Fibroblast of lung (primary cell): ENCODE measurements at places on chromosomes 5 and 9.
A peak's percentile ranks its signal among the peaks of the same experiment; 100 is the strongest.

GRCh38 chr5:168092209-168093185 is 198.9 kb upstream of the WWC1 start:
- no peaks in the 10 kb centered on the region for H3K36me3 ChIP-seq
- no peak overlapping the region for H3K4me3 ChIP-seq
- H3K4me1 ChIP-seq, result no peaks in the 10 kb centered on the region
- H3K27me3 ChIP-seq, result no peaks in the 10 kb centered on the region
- H3K27ac ChIP-seq, result no peak overlapping the region

- no peaks in the 10 kb centered on the region for H3K27me3 ChIP-seq
- no peak overlapping the region for H3K4me3 ChIP-seq
- H3K4me1 ChIP-seq, result no peaks in the 10 kb centered on the region
- H3K36me3 ChIP-seq, result no peaks in the 10 kb centered on the region
- DNase-seq, result no peak
- no peak overlapping the region for H3K27ac ChIP-seq
These were observed 32.4 kb upstream of the CEP120 start for GRCh38 chr5:123455640-123456039.

GRCh38 chr9:123296174-123296573 is 27.8 kb upstream of the STRBP start:
- H3K4me1 ChIP-seq, result no peaks in the 10 kb centered on the region
- H3K27ac ChIP-seq, result no peak overlapping the region

- H3K36me3 ChIP-seq, result no peaks in the 10 kb centered on the region
- no peak for DNase-seq
- H3K4me1 ChIP-seq, result no peaks in the 10 kb centered on the region
- H3K27ac ChIP-seq, result no peak overlapping the region
- H3K27me3 ChIP-seq, result peaks cover 3% of the 10 kb centered on the region
- H3K4me3 ChIP-seq, result no peak overlapping the region
These were observed 3.3 kb downstream of the RNF183 start for GRCh38 chr9:113299800-113300292.

DNA sequence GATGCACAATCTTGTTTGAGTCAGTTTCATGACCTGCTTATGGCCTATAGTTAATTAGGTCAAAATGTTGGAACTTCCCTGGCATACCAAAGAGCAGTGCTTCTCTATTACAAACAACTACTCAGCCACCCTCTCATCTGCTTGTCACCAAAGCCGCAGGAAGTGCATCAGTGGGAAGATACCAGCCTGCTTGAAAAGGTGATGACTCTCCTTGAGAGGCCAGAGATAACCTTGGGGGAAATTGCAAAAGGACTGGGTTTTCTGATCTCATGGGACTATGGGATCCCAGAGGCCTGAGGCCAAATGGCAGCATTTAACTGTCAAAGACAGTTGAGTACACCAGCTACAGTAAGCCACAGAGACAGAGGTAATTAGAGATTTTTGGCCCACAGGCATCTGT is 69.9 kb downstream of the C9orf57 start:
- no peaks in the 10 kb centered on the region for H3K36me3 ChIP-seq
- no peak overlapping the region for H3K27ac ChIP-seq
- no peaks in the 10 kb centered on the region for H3K4me1 ChIP-seq

DNA sequence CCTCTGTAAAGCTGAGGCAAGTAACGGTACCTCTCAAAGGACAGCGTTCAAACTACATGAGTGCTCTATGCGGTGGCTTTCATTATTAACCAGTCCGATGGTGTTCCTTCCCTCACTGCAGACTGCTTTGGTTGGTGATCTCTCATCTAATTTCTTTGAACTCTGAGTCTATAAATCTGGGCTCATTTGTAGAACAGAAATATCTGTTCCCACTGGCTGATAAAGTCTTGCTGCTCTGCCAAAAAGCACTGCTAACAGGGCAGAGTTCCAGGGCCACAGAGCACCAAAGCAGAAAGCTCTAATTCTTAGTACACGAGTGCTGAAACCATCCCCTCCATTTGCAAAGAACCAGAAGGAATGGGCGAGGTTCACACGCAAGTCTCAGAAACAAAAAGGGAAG is 81.9 kb downstream of the MED27 start:
- H3K27me3 ChIP-seq, result no peaks in the 10 kb centered on the region
- no peaks in the 10 kb centered on the region for H3K36me3 ChIP-seq
- H3K4me1 ChIP-seq, result peaks cover 12% of the 10 kb centered on the region
- peak; percentile 69 for DNase-seq
- H3K27ac ChIP-seq, result no peak overlapping the region
- no peak overlapping the region for H3K4me3 ChIP-seq

GRCh38 chr9:68844631-68845612 is 139.9 kb downstream of the PIP5K1B start:
- no peak overlapping the region for H3K27ac ChIP-seq
- peak; percentile 21 for DNase-seq
- no peaks in the 10 kb centered on the region for H3K36me3 ChIP-seq
- H3K4me1 ChIP-seq, result no peaks in the 10 kb centered on the region
- H3K4me3 ChIP-seq, result no peak overlapping the region

- H3K27ac ChIP-seq, result no peak overlapping the region
- peaks cover 9% of the 10 kb centered on the region for H3K36me3 ChIP-seq
- no peaks in the 10 kb centered on the region for H3K4me1 ChIP-seq
- no peak for DNase-seq
- no peak overlapping the region for H3K4me3 ChIP-seq
These were observed 21.9 kb upstream of the TERT start for GRCh38 chr5:1316588-1317340.

DNA sequence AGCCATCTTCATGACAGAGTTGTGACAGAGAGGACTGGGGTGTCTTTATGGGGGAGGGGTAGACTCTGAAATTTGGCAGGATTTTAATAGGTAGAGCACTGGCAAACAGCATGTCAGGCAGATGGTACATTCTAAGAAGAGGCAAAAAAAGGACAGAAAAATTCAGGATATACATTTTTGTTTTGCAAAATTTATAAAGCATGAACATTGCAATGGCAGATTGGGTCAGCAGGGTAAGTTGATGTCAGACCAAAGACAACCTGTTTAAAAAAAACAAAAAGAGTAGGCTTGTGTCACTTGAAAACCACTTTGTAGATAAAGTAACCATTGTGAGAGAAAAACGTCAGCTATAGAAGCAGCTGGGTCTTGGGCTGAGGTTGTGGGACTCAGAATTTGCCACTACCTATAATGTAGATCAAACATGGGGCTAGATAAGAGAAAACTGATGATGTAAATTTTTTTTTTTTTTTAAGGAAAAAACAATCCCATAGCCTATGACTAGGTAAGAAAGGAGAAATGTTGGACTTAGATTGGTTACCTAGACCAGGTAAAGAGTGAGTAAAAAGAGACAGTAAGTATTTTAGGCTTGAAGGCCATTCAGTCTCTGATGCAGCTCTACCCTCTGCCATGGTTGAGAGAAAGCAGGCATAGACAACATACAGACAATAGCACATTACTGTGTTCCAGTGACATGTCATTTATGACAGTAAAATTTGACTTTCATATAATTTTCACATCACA is 8.3 kb downstream of the CAMK4 start:
- H3K27me3 ChIP-seq, result no peaks in the 10 kb centered on the region
- H3K27ac ChIP-seq, result no peak overlapping the region
- H3K36me3 ChIP-seq, result no peaks in the 10 kb centered on the region
- peaks cover 5% of the 10 kb centered on the region for H3K4me1 ChIP-seq

- peak overlapping the region; percentile 67 for H3K27ac ChIP-seq
- H3K36me3 ChIP-seq, result no peaks in the 10 kb centered on the region
- H3K4me3 ChIP-seq, result no peak overlapping the region
- DNase-seq, result peak; percentile 100
These were observed 716.4 kb downstream of the SEMA5A start for GRCh38 chr5:8829323-8830029.

- no peaks in the 10 kb centered on the region for H3K36me3 ChIP-seq
- no peaks in the 10 kb centered on the region for H3K4me1 ChIP-seq
These were observed 605.0 kb downstream of the RAB3C start for GRCh38 chr5:59187857-59188256.

DNA sequence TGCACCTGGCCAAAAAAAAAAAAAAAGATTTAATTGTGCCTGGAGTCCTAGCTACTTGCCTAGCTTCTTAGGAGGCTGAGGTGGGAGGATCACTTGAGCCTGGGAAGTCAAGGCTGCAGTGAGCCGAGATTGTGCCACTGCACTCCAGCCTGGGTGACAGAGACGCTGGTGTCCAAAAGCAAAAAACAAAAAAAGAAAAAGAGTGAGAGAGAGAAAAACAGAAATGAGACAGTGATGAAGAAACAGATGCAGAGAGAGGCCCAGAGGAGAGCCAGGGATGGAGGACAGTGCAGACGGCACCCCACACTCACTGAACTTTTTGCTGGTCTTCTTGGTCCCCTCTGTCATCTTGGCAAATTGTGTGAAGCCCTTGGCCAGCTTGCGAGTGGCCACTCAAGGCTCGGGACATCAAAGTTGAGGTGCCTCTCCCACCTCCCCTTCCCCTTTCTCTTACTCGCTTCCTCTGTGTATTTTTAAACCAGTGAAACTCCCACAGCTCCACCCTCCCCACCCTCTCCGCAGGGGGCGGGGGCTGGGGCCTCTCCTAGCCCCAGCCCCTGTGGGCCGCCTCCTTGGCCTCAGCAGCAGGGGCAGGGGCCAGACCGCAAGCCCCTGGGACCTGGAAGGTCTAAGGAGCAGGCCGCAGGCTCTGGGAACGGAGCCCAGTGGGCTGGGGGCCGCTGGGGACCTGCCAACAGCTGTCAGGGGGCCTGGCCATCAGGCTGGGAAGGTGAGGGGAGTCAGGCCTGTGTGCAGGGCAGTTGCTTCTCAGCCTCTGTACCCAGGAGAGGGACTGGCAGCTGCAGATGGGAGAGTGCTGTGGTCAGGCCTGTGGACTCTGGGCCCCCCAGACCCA is at the start of gene SH2D3C:
Gene SH2D3C, minus strand, starts transcription at position 387 of the 856 bp plus-strand sequence. Its CDS starts 39 bp downstream, at position 348.
- H3K27me3 ChIP-seq, result peaks cover 5% of the 10 kb centered on the region
- no peaks in the 10 kb centered on the region for H3K36me3 ChIP-seq
- no peak for DNase-seq
- H3K27ac ChIP-seq, result no peak within 1 kb of the TSS
- no peak within 1 kb of the TSS for H3K4me3 ChIP-seq

DNA sequence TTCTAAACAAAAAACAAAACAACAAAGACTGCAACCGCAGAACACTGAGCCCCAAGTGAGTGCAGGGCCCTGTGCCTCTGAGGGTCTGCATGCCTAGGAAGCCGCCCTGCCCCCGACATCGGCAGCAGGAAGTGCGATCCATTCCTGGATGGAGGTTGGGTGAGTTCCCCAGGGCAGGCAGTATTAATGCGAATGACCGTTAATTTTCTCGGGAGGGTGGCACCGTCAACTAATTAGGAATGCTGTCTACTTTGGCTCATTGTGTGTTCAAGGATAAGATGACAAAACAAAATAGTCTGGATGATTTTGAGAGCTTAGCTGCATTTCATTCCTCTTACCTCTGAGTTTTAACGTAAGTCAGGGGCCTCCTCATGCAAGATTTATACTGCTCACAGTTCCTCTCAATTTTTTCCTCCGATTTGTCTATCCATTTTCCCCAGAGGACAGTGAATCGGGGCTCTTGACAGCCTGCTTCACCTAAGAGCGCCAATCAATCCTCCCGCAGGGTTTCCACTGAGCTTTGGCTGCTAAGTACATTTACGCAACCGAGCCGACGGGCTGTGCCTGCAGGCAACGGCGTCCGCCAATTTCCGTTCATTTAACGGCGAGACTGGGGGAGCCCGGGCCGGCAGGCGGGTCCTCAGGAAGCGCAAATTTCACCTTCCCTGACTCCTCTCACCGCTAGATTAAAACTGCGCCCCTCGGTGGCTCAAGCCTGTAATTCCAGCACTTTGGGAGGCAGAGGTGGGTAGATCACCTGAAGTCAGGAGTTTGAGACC is 2.9 kb upstream of the NXNL2 start:
- H3K27me3 ChIP-seq, result no peaks in the 10 kb centered on the region
- no peak overlapping the region for H3K4me3 ChIP-seq
- no peaks in the 10 kb centered on the region for H3K36me3 ChIP-seq
- H3K4me1 ChIP-seq, result peaks cover 19% of the 10 kb centered on the region

DNA sequence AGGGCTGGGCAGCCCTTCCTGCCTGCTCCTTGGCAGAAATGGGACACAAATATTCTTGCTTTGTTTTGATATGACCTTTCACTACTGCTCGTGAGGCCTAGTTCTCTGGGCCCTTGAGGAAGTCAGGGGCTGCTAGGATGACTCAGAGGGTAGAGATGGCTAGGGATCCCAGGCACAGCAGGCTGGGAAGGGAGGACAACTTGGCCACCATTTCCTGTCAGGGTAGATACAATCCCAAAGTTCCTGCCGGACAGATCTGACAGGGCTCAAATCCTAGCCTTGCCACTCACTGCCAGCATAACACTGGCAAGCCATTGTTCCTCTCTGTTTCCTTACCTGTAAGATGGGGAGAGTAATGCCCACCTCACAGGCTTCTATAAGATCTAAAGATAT is 31.7 kb upstream of the MEIKIN start:
- no peak for DNase-seq
- H3K4me1 ChIP-seq, result no peaks in the 10 kb centered on the region
- H3K4me3 ChIP-seq, result no peak overlapping the region

DNA sequence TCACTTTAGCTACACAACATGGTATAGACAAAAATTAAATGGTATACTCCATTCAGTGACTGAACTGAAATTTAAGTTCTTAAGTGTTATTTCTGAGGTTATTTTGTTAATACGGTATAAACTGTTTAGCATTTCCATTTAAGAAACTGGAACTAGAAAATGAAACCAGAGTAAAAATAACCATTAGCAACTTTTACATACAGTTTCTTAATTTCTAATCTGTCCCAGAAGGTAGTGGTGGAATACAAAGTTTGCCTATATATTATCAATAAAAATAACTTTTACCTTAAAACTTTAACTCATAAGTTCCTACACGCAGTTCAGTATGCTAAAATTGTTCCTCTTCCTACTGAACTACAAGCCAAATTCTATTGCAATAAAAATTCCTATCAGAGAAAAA is 10.3 kb downstream of the GOLPH3 start:
- no peaks in the 10 kb centered on the region for H3K4me1 ChIP-seq
- no peaks in the 10 kb centered on the region for H3K27me3 ChIP-seq
- DNase-seq, result no peak
- H3K27ac ChIP-seq, result no peak overlapping the region
- H3K36me3 ChIP-seq, result no peaks in the 10 kb centered on the region

DNA sequence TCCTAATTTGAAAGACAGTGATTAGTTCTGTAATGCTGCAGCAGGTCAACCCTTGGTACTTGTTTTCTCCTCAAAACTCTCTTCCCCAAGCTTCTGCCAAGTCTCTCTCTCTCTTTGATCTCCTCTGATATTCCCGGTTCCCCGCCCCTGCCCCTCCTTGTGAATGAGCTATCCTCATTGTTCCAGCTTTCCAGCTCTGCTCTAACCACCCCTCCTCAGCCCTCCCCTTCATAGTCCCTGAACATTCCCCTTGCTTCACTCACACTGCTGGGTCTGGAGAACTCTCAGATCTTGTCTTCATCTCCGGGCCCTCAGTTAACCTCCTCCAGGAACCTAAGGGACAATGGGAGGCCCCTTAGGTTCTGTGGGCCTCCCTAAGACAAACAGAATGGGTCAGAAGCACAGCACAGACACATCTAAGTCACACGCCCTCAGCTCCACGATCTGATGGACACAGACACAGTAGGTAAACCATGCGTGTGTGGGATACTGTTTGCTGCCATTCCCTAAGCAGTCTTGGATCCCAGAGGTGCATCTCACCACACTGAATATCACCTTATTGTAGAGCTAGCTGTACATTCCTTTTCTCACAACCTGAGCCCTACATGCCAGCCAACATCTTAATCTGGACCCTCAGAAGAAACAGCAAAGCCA is 17.4 kb upstream of the LARP1 start:
- no peaks in the 10 kb centered on the region for H3K27me3 ChIP-seq
- DNase-seq, result peak; percentile 18
- H3K4me1 ChIP-seq, result peaks cover 2% of the 10 kb centered on the region
- H3K27ac ChIP-seq, result no peak overlapping the region
- H3K4me3 ChIP-seq, result no peak overlapping the region

GRCh38 chr9:9817176-9817575 is 795.6 kb downstream of the PTPRD start:
- no peak for DNase-seq
- H3K4me1 ChIP-seq, result no peaks in the 10 kb centered on the region
- no peak overlapping the region for H3K27ac ChIP-seq
- no peaks in the 10 kb centered on the region for H3K36me3 ChIP-seq
- H3K27me3 ChIP-seq, result no peaks in the 10 kb centered on the region
- no peak overlapping the region for H3K4me3 ChIP-seq
